ACHN (cell line): ENCODE measurements at places on chromosomes 16 and 17.

DNA sequence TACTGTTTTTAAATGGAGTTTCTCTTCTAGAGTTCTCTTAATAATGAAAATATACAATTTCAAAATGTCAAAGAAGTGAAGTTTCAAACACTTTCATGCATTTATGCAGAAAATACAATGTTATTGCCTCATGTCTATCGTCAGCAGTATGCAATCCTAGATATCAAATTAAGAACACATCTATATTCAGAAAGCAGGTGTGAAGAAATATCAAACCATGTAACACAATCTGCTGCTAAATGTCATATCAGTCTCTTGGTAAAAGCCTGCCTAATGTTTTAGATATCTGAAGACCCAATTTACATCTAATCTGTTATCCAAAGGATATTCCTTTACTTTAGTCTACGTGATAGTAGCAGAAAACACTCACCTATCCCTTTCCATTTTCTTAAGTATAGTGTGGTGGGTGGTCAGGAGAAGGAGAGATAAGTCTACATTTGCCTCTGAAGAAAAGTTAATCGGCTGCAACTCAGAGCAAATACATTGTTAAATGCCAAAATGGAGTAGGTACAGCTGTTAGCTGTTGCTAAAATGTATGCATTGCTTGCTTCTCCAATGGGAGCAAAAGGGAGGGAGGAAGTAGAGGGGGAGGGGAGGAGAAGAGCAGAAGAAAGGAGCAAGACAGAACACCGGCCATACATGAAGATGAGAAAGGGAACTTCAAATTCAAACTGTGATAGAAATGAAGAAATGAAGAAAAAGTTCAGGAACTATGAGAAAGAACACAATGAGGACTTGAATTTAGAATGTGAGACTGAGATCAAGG lies 64.9 kb downstream of the ITFG1 start:
- DNase-seq = no peak

- DNase-seq = no peak
Observed at GRCh38 chr16:77596261-77596660, 126.1 kb upstream of the NUDT7 start.

DNA sequence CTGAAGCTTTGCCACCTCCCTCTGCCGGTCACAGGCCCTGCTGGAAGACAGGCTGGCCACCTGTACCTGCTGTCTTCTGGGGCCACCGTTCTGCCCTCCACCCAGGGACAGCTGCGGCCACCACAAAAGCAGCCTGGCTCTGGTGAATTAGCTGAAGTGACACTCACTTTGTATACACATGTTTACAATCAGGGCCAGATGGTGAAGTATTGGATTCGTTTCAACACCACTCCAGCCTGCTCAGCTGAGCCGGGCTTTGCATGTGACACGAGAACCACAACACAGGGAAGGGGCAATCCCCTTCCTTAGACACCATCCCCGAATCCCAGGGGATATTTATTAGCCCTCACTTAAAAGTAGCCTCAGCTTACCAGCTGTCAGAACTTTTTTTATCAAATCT lies 191.5 kb upstream of the RPL38 start:
- DNase-seq = no peak

DNA sequence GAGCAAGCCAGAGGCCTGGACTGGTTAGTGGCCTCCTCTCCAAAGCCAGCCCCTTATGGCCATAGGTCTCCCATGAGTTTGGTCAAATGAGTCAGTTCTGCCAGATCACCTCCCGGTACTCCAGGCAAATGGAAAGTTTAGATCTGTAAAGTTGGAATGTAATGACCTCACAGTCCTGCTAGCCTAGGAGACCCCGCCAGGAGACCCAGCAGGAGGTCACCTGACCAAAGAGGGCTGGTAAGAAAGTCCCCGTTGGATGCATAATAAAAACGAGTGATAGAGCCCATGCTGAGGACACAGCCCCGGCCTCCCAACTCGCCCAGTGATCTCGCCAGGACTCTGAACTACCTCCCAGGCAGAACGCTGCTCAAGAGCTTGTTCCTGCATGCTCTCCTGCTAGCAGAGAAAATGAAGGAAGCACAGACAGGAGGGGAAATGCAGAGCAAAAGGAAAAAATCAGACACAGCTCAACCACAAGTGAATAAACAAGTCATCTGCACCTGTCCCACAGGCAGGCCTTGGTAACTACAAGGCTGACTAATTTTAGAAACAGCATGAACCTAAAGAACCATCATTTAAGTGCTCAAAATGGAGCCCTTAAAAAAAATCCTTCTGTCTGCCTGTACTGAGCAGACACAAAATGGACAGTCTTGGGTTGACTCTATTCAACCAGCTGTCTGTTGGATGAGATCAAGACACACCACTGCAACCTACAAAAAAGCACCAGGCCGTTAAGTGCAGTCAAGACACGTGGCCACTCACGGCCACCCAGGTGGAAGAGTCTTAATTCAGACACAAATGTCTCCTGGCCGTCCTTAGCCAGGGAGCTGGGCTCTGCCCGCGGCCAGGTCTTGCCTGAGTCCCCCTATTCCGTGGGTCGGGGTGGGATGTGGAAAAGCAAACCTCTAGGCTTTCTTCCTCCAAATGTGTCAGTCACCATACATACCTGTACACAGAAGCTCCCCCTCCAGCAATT lies 9.2 kb downstream of the CDIP1 start:
- no peak for DNase-seq

- DNase-seq = no peak
Observed at GRCh38 chr16:79018650-79019429, 581.7 kb downstream of the MAF start.
